NCI-H187 treated with DMSO at 0.1 percent for 48 hours (cell line): ENCODE measurements at places on chromosomes 7 and 10.

DNA sequence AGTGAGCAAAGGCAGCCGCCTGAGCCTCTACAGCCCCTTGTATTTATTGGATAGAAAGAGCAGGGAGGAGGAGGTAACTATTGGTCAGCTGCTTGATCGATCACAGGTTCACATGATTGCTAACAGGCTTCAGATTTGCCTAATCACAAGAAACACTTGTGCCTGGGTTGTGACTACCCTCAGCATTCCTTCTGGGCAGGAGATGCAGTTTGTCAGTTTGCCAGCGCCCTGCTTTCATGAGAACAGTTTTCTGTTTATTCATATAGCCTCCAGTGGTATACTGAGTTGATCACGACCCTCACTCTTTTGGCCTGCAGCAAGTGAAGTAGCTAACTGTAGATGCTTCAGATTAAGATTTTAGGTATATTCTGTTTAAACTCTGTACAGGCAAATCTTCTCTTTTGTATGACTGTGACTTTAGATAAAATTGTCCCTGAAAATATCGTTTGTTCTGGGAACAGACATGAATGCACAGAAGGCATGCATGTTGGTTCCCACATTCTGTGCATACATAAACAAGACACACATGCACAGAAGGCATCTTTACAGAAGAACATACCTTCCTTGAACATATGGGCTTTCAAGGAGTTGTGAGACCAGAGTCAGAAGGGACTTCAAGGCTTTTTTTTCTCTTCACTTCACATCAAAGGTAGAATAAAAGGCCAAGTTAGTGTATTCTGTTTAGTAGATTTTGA lies 422.4 kb upstream of the STEAP1 start:
- DNase-seq = no peak

DNA sequence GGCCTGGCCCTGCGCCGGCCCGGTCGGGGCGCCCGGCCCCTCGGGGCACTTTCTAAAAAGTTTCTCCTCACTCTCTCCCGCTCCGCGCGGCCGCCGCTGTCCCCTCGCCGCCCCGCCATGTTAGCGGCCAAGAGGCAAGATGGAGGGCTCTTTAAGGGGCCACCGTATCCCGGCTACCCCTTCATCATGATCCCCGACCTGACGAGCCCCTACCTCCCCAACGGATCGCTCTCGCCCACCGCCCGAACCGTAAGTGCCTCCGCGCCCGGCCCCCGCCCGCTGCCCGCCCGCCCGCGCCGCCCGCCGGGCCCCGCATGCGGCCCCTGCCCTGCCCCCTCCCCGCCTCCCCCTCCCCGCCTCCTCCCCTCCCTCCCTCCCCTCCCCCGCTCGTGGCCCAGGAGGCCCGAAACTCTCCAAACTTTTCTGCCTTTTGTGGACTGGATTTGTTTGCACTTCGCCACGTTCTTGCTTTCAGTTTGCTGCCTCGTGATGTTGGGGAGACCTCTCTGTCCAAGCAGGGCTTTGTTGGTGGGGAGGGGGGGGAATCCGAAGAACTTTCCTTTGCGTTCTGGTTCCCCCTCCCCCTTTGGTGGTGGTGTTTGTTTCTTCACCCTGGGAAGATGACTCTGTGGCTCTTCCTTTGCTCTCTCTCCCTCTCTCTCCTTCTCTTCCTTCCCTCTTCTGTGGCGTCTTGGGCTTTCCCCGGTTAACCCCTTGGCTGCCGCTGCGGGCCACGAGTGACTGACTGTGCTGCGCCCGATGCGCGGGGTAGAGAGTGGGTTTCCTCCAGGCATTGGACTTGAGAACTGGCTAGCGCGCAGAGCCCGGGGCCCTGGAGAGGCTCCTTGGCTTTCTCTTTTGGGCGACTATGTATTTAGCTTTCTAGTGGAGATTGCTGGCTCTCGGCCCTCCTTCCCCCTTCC lies 1.6 kb downstream of the TCF7L2 start:
- DNase-seq = no peak

- no peak for DNase-seq
Measured at GRCh38 chr10:80693565-80693964, 155.9 kb downstream of the SH2D4B start.

GRCh38 chr7:153934629-153935028 lies 117.6 kb upstream of the DPP6 start:
- DNase-seq = no peak

DNA sequence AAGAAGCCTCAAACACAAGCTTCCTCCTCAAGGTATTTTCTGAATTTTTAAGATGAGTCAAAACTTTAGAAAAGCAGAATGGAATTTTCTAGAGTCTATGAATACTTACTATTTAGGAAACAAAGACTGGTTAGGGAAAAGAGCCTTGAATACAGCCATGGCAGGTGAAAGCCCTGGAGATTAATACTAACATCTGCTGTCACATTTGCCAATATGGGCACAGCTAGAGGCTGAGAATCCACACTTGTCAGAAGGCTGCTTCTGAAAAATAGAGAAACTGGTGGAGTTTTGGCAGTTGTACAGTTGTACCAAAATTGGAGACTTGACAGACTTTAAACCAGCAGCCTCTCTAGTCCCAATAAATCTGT lies 24.3 kb upstream of the CNNM1 start:
- no peak for DNase-seq

DNA sequence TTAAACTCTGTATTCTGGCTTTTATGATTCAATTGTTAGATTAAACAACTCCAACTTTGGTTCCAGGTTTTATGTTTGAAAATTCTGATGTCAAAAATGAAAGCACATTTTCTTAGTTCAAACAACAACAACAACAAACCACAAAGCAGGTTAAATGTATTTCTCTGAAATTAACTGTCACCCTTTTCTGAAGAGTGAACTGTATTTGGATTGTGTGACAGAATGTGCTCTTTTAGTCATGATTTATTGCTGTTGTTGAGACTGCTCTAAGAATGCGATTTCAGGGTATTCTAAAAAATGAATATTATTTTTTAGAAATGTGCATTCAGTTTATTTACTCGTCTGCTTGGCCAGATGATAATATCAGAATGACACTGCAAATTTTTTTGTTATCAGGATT lies 144.1 kb downstream of the GNAI1 start:
- DNase-seq = no peak

DNA sequence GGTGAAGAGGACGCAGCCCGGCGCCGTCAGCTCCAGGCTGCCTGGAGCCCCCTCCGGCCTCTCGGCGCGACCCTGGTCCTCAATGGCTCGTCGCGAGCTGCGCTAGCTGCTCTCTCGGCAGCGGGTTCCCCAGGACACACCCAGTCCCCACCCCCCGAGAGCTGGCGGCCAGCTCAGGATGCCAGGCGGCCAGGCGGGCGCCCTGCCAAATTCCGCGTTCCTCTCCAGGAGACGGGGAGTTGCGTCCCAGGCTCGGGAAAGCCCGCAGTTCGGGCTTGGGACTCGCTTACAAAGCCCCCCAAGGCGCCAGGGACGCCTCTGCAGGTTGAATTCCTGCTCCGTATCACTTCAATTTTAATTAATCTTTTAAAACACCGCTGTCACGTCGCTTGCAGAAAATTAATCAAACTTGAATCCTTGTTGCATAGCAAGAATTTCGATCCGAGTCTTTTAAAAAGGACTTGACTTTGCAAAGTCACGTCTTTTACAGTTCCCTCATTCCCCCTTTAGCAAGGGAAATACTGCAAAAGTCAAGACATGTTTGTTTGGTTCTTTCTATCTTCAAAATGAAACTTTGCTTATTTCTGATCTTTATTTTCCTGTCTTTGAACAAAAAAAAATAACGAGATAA lies 28.2 kb downstream of the SKIDA1 start:
- DNase-seq = no peak

- no peak for DNase-seq
Measured at GRCh38 chr7:32142649-32143048, 72.4 kb upstream of the PDE1C start.

- no peak for DNase-seq
Measured at GRCh38 chr7:96331775-96332174, 9.9 kb upstream of the SLC25A13 start.

GRCh38 chr10:50360077-50360850 lies 108.9 kb upstream of the ASAH2 start:
- no peak for DNase-seq

GRCh38 chr10:103514244-103514643 lies 20.7 kb downstream of the NEURL1 start:
- DNase-seq = no peak

DNA sequence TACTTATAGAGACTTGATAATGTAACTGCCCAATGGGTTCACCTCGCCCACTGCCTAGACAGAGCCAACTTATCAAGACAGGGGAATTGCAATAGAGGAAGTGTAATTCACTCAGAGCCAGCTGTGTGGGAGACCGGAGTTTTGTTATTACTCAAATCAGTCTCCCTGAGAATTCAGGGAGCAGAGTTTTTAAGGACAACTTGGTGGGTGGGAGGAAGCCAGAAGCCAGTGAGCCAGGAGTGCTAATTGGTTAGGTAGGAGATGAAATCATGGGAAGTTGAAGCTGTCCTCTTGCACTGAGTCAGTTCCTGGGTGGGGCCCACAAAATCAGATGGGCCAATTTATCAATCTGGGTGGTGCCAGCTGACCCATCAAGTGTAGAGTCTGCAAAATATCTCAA lies 20.1 kb upstream of the C7orf33 start:
- no peak for DNase-seq

DNA sequence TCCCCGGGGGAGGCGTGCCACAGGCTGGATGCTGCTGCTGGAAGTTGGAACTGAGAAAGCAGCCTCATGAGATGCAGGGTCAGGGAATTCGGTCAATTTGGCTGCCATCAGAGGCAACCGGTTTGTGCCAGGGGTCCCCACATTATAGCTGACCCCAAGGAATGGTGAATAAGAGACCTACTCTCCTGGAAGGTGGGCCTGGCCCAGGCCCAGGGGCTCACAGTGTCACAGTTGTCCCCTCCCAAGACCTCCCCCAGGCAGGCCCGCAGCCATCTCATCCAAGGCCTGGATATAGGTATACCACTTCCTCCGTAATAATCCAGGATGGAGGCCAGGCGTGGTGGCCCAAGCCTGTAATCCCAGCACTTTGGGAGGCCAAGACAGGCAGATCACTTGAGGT lies 114.6 kb downstream of the NPTX2 start:
- no peak for DNase-seq

DNA sequence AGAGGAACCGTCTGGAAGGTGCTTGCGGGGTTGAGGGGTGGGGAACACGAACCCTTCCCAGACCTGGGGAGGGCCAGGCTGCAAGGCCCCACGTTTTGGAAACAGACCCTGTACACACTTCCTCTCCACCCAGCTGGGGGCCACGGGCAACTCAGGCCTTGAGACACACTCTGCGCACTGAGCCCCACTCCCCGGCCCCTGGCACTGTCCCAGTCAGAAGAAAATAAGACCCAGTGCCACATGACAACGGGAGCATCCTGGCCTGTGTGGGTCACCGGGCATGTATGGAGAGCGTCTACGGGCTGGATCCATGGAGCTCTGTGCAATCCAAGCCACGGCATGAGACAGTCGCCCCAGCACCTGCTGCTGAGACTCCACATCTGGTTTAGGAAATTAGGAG lies 63.7 kb downstream of the CARD11 start:
- DNase-seq = no peak

GRCh38 chr10:79438021-79438698 lies 7.3 kb downstream of the ZCCHC24 start:
- DNase-seq = no peak

- no peak for DNase-seq
Measured at GRCh38 chr10:31707093-31708039, 221.3 kb downstream of the ARHGAP12 start.

DNA sequence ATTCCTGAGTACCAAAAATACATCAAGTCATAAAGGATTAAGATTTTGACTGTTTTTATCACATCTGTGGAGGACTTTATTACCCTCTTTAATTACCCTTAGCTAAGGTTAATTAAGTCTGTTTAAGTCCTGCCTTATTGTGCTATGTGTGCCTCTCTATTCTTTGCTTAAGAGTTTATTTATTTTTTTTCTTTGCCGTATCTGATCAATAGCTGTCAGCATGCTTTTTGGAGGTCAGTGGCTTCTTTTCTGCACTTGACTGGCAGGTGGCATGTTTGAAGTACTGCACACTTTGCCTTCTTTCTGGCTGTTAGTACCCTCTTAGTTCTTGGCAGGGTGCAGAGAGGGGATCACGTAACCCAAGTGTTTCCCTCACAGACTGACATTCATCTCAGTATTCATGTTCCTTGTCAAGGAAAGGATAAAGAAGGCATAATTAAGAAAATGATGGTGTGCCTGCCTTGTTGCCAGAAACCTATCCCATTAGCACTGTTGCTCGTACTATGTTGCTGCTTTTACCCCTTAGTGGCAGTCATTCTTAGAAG lies 225.8 kb downstream of the EXOC4 start:
- peak; percentile 97 for DNase-seq

DNA sequence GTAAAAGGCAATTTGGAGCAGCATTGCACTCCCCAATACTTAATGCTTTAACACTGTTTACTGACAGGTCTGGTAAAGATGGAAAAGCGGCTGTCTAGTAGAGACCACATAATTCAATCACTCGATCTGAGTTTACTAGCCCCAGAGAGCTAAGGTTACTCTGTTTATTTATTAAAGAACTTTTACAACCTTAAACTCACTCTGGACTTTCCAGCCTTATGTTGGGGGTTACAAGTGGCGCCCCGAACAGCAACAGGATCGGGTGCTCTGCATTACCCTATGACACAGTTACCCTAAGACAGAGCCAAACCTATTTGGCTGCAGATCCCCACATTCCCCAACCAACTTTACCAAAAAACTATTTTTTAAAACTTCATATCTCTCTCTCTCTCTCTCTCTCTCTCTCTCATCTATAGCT lies 43.9 kb downstream of the MRPS24 start:
- no peak for DNase-seq

GRCh38 chr10:129861776-129862531 lies 102.1 kb downstream of the EBF3 start:
- DNase-seq = no peak

DNA sequence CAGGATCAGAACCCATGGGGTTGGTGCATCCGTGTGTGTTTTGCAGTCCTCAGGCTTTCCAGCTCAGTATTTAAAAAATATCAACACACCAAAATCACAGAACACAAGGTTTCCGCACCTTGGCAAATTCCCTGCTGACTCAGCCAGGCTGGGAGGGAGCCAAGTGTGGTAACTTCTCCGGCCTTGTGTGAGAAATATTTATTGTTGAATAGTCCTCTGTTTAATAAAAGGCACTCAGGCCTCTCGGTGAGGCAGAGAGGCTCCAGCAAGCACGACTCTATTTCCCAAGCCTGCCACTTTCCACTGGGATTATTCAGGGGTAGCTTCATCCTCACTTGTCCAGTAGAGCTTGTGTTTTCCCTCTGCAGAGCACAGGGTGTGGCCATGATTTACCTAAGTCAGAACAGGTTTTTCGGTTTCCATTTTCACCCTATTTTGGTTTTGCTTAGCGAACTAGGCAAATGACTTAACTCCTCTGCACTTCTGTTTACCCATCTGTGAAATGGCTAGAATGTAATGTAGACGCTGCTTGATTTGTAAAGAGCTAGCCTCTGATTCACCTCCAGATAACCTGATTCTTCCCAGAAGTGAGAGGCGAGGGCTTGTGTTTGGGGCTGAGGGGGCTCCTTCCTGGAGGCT lies 13.0 kb upstream of the CHST15 start:
- DNase-seq = no peak

GRCh38 chr10:32318476-32318896 lies 28.5 kb downstream of the EPC1 start:
- DNase-seq = no peak

GRCh38 chr7:100376066-100376465 lies 2.8 kb downstream of the PILRA start:
- no peak for DNase-seq
